ENCODE measurements at places on chromosomes 16 and 17.

DNA sequence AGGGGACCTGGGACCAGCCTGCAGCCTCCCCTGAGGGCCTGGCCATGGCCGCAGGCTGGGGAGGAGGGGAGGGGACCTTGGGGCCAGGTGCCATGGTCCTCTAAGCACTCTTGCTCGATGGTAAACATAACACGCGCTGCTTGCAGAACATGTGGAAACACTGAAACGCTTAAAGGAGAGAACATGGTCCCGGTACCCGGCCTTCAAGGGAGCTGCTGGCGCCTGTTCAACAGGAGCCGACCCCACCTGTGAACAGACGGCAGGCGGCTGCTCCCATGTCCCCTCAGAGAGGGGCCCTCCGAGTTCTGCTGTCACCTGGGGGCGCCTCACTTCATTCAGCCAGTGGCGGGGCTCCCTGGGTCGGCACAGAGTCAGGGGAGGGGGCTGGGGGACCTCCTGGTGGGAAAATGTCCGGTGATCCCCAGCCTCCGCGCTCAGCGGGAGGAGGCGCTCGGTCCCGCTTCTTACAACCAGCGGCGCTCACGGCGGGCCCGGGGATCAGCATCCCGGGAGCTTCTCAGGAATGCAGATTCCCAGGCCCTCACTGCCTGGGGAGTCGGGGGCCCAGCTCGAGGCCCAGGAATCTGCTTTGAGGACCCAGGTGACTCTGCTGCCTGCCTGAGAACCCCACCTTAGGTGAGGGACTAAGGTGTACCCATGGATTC, 854 bp upstream of the SSTR5 start:
- DNase-seq: no peak

- no peak for DNase-seq
These were observed 180.8 kb downstream of the SPECC1 start for GRCh38 chr17:20189979-20190378.

GRCh38 chr17:3667366-3668278, 756 bp downstream of the TAX1BP3 start:
- no peak for DNase-seq

DNA sequence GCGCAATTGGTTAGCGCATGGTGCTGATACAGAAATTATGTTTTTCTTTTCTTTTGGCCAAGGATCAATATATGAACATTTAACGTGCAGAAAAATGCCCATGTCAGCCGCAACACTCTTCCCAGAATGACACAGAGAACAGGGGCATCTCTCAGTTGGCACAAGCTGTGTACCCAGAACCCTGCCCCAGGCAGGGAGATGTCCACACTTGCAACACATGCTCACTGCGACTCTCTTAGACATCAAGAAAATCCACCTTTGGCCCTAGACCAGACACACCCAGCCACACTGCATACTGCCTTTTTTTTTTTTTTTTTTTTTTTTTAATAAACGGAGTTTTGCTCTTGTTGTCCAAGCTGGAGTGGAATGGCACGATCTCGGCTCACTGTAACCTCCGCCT, 17.0 kb downstream of the PITPNA start:
- no peak for DNase-seq

DNA sequence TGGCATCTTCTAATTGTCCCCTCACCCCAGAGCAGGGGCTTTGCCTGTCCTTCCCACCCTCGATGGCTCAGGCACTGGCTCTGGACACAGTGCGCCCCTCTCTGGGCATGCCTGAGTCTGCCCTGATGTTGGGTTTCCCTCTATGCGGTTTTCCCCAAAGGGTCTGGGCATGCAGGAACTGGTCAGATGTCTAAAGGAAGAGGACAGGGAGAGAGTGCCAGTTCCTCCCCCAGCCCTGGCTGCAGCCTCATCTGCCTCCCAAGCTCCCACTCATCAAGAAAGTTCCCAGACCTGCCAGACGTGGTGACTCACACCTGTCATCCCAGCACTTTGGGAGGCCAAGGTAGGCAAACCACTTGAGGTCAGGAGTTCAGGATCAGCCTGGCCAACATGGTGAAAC, 41.3 kb upstream of the PABPN1L start:
- DNase-seq: no peak

- no peak for DNase-seq
These were observed 24.6 kb downstream of the CACNG1 start for GRCh38 chr17:67068999-67069398.

GRCh38 chr16:66905633-66906539, 12.8 kb downstream of the CDH16 start:
- DNase-seq: peak; percentile 24

DNA sequence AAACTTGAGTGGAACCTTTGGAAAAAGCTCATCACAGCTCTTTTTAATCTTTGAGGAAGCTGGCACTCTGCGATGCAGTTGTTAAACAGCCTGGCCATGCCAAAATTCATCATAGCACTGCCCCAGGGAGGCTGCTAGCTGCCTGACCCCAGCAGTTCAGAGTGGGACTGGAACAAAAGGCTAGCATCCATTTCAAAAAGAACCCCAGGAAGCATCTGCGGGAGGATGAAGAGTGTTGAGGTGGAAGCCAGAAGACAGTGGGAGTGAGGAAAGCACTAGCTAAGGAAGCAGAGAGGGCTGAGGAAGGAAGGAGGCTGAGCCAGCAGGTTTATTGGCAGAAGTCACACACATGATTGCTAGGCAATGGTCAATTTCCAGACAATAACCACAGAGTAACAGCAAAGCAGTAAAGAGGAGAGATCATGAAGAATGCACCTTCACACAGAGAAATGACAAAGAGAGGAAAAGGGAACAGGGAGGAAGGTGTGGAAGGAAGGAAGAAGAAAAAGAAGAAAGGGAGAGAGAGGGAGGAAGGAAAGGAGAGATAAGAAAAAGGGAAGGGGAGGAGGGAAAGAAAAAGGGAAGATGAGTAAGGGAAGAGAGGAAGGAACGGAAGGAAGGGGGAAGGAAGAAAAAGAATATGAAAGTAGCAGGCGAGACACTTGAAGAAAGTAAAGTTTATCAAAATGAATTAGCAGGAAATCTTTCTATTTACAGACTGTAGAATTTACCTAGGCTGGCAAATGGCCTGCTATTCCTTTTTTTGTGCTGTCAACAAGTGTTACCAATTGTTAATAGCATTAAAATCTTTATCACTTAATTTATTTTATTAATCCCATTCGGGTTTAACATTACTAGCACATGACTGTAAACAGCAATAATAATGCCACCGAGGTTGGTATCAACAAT, 270.0 kb upstream of the PSMD7 start:
- no peak for DNase-seq

DNA sequence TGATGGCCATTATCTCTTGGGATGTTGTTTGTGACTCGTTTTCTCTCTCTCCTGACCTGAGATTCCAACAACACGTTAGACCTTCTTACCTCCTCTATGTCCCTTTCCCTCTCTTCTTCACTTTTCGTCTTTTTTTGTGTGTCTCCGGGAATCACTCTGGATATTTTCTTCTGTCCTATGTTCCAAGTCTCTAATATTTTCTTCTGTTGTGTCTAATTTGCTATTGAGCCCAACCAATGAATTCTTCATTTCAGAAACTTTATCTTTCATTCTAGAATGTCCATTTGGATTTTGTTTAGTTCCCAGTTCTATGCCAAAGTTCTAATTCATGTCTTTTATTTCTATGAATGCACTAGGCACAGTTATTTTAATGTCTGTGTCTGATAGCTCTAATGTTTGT, 27.1 kb upstream of the PITPNM3 start:
- no peak for DNase-seq

- no peak for DNase-seq
These were observed 17.5 kb upstream of the TNFRSF13B start for GRCh38 chr17:16989230-16989952.

DNA sequence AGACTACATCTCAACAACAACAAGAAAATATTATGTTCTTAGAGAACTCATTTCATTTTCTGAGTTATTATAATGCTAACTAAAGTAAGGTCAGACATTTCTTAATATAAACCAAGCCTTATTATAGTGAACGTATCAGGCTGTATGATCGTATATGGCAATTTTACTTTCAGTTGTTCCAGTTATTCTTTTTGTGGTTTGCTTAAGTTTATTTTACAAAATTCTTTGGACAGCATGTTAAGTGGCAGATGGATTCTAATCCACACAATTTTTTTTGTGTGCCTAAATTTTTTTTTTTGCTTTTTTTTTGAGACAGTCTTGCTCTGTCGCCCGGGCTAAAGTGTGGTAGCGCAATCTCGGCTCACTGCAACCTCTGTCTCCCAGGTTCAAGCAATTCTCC, 59.0 kb downstream of the VMP1 start:
- no peak for DNase-seq

DNA sequence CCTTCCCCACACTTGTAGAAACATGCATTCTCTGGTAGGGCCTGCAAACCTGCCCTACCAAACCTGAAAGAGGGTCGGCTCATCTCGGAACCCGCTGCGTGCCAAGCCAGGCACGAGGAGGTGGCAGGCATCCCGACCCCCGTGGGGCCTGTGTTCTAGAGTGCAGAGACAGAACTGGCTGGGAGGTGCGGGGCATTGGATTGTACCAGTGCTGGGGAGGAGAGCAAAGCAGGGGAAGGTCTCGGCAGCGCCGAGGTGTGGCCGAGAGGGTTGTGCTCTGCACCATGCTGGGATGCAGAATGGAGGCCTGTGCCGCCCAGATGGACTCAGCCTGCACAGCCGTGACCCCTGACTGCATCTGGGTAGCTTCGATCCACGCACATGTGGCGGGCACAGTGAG, 17.8 kb upstream of the MC1R start:
- DNase-seq: no peak

DNA sequence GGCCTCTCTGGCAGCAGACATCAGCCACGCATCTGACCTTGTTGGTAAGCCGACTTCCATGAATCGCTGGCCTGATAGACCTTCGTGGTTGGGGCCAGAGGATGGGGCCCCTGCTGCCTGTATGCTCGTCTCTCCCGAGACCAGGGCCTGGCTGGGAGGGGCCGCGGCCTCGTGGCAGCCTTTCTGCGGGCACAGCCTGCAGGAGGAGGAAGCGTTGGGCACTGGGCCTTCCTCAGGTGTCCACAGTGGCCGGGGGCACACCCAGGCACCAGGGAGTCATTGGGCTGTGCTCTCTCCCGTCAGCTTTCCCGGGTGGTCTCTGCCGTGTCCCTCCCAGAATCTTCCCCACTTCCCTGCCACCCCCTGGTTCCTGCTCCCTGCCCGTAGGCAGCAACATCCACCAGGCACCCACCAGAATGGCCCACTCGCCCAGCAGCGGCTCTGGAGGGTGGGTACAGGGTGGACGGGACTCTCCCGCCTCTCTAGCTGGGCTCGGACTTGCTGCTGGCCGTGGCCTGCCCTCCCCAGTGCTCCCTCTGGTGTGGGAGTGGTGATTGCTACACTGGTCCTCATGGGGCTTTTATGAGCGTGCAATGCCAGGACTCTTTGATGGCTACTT, 6.3 kb downstream of the E4F1 start:
- no peak for DNase-seq

GRCh38 chr16:53643474-53643873, 60.2 kb downstream of the RPGRIP1L start:
- DNase-seq: no peak

DNA sequence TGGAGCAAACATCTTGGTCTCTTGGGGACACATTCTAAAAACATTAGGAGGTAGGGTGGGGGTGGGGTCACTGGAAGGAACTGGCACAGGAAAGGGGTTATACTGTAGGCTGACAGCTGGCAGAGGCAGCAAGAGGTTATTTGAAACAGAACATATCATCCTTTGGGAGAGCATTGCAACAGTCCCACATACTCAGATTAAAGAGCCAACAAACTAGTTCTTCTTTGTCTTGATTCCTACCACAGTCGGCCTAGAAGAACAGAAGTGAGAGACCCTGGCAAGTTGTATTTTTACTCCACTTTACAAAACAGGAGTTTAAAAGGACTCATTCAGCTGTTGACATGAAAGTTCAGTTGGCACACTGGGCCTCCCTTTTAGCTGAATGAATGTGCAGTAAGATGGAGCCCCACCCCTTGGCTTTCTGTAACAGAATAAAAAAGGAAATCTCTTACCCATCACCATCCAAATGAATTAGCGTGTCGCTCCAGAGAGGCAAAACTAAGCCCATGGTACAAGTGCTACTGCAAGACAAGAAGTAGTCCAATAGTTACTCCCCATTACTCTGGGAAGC, 54.6 kb upstream of the CORO6 start:
- no peak for DNase-seq

DNA sequence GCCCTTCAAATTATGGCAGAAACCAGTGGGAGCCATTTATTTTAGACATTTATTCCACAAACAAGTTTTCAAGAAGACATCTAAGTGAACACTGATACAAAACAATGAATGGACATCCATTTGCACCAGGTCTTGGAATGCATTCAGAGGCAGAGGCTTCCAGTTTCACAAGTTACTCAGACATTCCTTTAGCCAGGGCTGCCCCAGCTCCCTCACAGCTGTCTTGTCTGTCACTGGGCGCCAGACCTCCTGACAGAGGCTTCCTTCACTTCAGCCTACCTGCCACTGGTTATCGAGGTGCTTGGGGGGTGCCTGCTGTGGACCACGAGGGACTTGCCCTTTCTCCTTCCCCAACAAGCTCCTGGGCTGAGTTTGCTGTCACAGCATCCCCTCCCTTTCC, 19.2 kb downstream of the AQP8 start:
- DNase-seq: no peak

- DNase-seq: no peak
These were observed 51.3 kb upstream of the FA2H start for GRCh38 chr16:74825941-74826340.

DNA sequence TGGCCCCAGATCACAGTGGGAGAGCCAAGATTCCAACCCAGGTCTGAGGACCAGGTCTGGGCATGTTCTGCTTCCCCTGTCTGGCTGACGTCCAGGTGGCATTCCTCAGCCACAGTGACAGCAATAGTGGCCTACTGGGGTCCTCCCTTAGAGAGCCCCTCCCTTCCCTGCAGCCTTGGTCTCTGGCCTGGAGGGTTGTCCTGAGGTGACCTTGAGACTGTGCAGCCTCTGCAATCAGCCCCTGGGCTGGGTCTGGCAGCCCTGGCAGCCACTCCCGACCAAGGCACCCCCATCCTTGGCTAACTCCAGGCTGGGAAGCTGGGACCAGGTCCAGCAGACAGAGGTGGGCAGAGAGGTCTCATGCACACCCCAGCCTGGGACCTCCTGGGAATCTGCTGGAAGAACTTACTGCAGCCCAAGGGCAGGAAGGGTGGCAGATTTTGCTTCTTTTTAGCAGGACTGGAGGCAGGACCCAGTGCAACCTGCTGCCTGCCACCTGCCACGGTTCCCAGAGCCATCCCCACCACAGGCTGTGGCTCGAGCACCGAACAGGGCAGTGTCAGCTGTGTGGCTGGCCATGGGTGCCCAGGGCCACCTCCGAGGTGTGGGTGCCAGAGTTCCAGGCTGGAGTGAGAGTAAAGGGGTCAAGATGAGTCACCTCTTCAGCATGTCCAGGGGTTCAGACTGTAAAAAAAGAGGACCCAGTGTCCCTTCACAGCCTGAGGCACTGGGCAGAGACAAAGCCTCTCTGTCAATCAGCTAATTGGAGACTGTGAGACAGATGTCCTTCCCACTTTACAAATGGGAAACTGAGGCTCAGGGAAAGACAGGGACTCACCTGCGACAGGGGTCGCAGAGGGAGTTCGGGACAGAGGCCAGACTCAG, 12.6 kb downstream of the GRB7 start:
- DNase-seq: no peak

Measured in activated CD4-positive, alpha-beta T cell treated with anti-CD3 and anti-CD28 coated beads, Interleukin-2, amount 50 U/mL, for 24 hours (primary cell).